ENCODE measurements at places on chromosomes 2 and 18. TPM values are rescaled to one million over a fixed set of nuclear protein-coding genes. Genes with fewer than 3 reads are reported as not detected.

DNA sequence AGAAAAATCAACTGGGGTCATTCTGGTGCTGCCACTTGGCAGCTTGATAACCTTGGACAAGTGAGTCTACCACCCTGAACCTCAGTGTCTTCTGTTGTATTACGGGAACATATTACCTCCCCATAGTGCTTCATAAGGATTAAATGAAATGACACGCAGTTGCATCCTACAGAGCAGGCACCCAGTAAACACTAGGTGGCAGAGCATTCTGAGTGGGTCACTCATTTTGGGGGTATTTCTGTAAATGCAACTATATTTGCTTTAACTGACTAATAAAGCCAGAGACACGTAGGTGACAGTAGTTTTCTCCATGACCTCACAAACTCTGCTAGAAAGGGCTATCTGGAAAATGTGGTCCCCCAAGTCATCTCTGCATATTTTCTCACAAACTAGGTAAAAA is 4.7 kb downstream of the CD226 start:
- no peak overlapping the region for H3K4me3 ChIP-seq
- H3K27ac ChIP-seq: no peak overlapping the region
- no peaks in the 10 kb centered on the region for H3K36me3 ChIP-seq
- no peak for DNase-seq
- no peaks in the 10 kb centered on the region for H3K4me1 ChIP-seq

- no peaks in the 10 kb centered on the region for H3K27me3 ChIP-seq
- H3K4me3 ChIP-seq: no peak overlapping the region
- no peaks in the 10 kb centered on the region for H3K36me3 ChIP-seq
- no peak for DNase-seq
- peak overlapping the region; percentile 41 for H3K27ac ChIP-seq
These were observed 91.9 kb upstream of the KLHL29 start for GRCh38 chr2:23293063-23293462.

DNA sequence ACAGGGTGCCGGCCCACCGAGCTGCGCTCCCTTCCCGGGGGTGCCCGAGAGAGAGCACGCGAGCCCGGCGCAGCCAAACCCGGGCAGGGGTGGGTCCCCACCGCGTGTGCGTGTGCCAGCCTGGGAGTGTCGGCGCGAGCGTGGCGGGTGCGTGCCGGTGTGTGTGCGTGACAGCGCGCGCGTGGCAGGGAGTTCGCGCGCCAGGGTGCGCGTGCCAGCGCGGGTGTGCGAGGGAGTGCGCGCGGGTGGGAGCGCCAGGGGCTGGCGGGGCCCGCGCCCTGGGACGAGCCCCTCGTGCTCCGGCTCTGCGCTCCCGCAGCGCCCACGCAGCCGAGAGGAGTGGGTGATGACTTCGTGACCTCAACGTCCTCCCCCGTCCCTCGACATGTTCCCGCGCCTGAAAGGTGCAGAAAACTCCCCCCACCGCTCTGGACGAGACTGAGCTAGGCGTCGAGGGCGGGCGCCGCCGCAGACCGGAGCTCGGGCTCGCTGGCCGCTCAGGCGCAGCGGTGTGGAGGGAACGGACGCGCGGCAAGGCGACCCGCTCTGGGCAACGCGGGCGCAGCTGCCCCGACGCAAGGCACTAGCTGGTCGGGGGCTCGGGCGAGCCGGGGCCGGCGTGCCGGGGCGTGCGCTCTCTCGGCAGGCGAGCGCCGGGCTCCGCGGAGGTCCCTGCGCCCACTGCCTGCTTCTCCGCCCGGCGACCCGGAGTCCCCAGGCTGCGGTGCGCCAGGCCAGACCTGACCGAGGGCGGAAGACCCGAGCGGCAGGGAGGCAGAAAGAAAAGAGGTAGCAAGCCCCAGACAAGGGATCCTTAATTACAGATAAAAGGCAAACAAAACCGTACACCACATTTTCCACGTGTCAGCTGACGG is 582.8 kb downstream of the ZEB2 start:
- H3K36me3 ChIP-seq: no peaks in the 10 kb centered on the region
- H3K4me3 ChIP-seq: peak overlapping the region; percentile 58
- peaks cover 31% of the 10 kb centered on the region for H3K4me1 ChIP-seq
- H3K27ac ChIP-seq: peak overlapping the region; percentile 80
- peaks cover 4% of the 10 kb centered on the region for H3K27me3 ChIP-seq

GRCh38 chr2:101782427-101782792 is 84.9 kb downstream of the MAP4K4 start:
- H3K27me3 ChIP-seq: no peaks in the 10 kb centered on the region
- no peak overlapping the region for H3K4me3 ChIP-seq
- peaks cover 33% of the 10 kb centered on the region for H3K4me1 ChIP-seq

- DNase-seq: no peak
- no peak overlapping the region for H3K4me3 ChIP-seq
- peaks cover 38% of the 10 kb centered on the region for H3K36me3 ChIP-seq
- H3K27ac ChIP-seq: no peak overlapping the region
- no peaks in the 10 kb centered on the region for H3K27me3 ChIP-seq
- H3K4me1 ChIP-seq: peaks cover 16% of the 10 kb centered on the region
These were observed 11.8 kb downstream of the SERPINB8 start for GRCh38 chr18:63981719-63982118.

CD8A gene
- total RNA-seq: 1.2 TPM
